HL-60 (cell line): ENCODE measurements at places on chromosomes 12 and 14.

DNA sequence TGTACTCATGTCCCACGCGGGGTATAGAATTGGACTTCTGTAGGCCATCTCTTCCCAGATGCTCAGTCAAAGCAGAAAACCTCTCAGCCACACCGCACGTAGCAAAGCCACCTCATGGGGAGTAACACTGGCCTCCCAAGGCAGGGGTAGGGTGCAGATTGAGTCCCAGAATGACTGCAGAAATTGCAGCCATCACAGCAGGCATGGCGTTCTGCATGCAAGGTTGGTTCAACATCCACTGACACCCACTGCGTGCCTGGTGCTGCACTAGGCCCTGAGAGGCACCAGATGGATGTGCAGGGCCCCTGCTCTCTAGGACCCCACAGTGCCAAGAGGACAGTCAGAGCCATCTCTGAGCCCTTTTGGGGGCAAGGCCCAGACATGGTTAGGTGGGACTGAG, 39.9 kb downstream of the RAB35 start:
- DNase-seq = no peak

DNA sequence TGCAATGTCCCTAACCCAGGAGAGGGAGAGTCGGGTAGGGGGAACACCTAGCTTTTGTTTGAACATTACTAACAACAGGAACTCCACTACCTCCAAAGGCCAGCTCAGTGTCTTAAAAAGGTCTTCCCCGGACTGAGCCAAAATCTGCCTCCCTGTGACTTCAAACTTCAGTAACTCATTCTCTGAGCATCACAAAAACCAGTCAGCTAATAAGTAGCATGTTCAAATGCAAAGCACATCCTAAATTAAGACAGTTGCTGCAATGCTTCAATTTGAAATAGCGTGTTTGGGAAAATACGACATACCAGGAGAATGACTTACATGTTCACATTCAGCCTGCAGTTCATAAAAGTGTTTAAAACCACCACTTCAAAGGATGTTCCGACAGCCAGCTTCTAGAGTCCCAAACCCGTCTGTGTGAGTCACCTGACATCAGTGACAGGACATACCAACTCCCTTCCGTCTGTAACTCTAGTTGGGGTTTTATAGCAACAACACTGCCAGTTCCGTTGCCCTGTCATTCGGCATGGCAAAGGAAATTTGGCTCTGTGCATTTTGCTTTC, 13.0 kb downstream of the ZFP36L1 start:
- DNase-seq = no peak

GRCh38 chr14:37384870-37385596, 187.3 kb downstream of the MIPOL1 start:
- no peak for DNase-seq

- DNase-seq = no peak
Observed at GRCh38 chr14:57383125-57383745, 7.2 kb upstream of the NAA30 start.

DNA sequence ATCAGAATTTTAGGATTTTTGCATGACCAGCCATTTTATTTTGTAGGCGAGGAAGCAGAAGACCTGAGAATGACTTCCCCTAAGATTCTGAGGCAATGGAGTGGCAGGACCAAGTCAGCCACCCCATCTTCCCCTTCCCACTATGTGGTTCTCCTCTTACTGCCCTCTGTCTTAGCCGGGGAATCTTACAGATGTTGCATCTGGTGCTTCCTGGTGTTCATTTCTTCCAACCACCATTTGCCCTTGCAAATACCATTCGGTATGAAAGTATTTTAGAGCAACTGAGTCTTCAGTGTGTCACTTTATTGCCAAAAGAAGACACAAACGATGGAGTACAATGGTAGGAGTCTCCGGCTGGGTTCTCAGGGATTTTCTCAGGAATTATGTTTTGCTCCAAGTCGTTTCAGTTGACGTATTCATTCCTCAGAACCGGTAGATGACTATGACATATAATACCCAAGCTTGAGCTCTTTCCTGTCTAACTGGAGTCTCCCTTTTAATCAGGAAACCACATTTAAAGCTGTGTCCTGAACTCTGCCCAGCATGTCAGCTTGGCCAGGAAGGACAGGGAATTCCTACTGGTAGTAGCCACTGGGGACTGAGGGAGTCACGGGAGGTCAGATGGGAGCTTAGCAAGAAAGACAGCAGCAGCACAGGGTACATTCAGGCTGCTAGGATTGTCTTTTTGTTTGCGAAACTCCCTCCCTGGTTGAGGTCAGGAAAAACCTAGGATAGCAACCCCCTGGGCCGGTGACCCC, 87.0 kb downstream of the SAMD4A start:
- no peak for DNase-seq

DNA sequence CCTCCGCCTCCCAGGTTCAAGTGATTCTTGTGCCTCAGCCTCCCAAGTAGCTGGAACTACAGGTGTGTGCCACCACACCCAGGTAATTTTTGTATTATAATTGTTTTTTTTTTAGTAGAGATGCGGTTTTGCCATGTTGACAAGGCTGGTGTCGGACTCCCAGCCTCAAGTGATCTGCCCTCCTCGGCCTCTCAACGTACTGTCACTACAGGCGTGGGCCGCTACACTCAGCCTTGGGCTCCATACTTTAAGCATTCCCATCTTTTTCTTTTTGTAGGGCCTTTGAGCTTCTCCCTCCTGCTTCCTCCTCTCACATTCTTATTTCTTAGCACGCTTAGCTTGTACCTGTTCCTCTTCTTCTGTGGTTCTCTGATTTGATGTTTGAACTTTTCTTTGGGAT, 62.8 kb downstream of the SERPINA3 start:
- no peak for DNase-seq

DNA sequence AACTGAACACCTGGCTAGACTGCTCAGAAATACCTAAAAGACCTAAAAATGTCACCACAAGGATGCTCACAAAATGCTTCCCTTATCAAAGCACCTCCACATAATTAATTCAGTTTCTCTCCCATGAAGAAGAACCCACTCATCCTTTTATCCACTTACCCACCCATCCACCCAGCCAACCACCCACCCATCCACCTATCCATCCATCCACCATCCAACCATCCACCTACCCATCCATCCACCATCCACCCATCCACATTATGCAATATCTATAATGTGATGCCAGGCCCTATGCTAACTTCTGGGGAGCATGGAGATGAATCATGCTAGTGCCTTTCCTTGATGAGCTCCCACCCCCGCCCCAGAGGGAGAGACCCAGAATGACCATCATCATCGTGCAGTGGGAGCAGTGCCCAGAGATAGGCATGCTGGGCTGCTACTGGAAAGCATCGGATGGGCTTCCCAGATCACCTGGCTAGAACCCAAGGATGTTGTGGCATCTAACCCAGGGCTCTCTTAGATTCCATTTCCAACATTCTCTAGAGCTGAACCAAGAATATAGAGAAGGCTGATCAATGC, 166.6 kb downstream of the TTC7B start:
- no peak for DNase-seq

- no peak for DNase-seq
Observed at GRCh38 chr12:12794686-12795085, 9.2 kb downstream of the APOLD1 start.

DNA sequence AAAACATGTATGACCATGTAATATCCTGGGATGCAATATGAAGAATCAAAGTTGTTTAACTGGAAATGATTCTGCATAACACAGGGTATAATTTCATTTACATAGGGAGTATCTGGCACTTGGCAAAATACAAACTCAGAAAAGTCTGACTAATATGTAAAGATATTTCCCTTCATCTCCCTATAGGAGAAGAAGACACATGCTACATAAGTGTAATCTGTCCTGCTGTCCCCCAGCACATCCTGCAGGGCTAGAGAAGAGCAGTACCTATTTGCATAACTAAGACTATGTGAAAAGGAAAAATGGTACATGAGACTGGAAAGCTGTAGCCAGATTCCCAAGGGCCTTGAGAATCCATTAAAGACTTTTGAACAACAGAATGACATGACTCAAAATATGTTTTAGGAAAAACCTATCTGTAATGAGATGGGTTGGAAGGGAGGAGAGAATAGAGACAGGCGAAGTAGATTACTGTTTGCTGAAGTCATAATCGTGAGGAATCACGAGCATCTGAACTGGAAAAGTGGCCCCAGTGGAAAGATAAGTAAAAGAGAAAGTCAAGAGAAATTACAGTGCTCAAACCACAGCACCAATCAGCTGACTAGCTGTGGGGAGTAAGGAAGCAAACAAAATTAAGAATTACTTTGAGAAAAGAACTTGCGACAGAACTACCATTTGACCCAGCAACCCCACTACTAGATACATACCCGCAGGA, 155.1 kb upstream of the HMGA2 start:
- no peak for DNase-seq

GRCh38 chr12:128823216-128823915, 392 bp downstream of the SLC15A4 start:
- no peak for DNase-seq

DNA sequence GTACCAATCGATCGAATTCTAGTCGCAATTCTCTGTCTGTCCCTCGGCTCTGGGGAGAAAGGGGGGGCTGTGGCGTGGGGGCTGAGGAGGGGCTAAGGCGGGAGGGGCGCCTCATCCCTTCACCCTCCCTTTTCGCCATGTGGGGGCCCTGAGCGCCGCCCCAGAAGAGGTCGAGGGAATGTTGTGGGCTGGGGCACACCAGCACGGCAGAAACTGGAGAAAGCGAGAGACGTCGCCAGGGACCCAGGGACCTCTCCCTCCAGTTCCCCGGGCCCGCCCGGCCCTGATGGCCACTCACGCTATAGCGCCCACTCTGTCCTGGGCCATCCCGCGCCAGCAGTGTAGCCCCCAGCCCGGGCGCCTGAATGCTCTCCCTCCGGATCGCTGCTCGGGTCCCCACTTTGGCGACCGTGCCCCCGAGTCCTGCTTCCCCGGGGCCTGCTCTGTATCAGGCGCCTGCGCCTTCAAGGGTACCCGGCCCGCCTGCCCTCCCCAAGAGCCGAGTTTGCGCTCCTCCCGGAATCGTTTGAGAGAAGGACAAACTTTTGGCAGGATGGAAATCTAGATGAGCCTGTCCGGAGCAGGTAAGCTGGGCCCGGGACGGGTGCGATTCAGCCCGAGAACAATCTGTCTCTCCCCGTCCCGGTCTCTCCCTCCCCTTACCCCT, 62.6 kb downstream of the SMUG1 start:
- DNase-seq = no peak

DNA sequence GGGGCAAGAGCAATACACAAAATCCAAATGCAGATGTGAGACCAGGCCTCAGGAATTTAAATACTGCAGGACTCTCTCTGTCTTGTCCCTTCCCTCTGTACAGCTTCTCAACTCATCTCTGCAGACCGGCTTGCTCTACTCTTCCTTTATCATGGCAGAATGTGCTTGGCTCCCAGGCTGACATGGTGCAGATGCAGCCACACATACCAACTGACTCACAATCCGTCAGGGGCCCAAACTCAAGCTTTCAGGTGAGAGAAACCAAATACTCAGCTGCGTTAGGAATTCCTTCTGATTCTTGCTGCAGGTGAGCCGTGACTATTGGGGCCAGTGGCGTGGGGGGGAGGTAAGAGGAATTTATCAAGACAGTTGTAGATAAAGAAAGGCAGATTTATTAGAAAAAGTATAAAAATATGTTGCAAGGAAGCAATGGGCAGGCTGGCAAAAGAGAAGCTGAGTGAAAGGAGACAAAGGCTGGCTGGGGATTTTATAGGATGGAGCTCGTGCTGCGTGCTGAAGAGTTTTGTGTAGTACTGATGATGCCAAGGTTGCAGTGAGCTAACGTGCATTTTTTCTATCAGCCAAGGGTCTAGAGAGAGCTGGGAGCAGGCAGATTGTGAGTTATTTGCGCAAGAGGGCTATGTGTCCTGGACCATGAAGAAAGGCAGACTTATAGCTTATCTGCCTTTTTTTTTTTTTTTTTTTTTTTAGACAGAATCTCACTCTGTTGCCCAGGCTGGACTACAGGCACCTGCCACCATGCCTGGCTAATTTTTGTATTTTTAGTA, 5.0 kb upstream of the LGALS3 start:
- DNase-seq = no peak

GRCh38 chr12:94740601-94741362, 90.4 kb upstream of the TMCC3 start:
- DNase-seq = no peak

- no peak for DNase-seq
Observed at GRCh38 chr12:47554046-47554653, 151.7 kb downstream of the RPAP3 start.

- no peak for DNase-seq
Observed at GRCh38 chr14:79448960-79449359, 762.3 kb downstream of the DIO2 start.
